ENCODE measurements at places on chromosomes 3 and 15.

- no peak for DNase-seq
Observed at GRCh38 chr15:60797444-60798040, 318.6 kb upstream of the ICE2 start.

GRCh38 chr15:73584699-73585420, 48.3 kb downstream of the NPTN start:
- no peak for DNase-seq

GRCh38 chr15:66252685-66253417, 699 bp downstream of the MEGF11 start:
- DNase-seq: no peak

DNA sequence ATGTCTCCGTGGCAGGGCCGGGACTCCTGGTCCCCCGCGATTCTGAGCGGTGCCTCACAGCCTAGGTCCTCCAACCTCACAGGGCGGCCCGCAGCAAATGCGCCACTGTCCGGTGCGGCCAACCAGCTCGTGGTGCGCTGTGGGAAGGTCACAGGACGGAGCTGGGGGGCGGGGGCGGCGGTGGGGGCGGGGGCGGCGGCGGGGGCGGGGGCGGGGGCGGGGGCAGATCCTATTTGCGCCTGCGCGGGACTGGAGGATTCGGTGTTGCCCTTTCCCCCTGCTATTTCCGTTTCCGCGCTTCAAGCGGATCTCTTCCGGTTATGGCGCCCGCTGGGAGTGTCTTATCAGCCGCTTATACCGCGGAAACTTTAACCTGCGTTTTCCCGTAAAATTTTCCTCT, 106.7 kb upstream of the SNRPN start:
- DNase-seq: no peak

DNA sequence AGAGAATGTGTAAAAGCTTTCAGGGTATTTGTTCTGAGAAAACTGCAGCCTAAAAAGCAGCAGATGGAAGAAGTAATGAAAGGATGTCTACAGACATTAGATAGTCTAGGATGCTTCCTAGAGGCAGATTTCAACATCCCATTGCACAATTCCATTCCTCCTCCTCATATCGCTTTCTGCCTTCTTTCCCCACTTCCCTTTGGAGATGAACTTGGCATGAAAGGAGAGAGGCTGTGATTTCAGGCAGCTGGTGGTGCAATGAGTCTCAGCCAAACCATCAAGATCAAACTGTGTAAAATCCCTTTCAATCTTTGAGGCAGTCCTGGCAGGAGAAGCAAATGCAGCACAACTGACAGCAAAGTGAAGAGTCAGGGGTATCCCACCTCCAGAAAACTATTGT, 438.7 kb upstream of the KCNMB2 start:
- DNase-seq: no peak

DNA sequence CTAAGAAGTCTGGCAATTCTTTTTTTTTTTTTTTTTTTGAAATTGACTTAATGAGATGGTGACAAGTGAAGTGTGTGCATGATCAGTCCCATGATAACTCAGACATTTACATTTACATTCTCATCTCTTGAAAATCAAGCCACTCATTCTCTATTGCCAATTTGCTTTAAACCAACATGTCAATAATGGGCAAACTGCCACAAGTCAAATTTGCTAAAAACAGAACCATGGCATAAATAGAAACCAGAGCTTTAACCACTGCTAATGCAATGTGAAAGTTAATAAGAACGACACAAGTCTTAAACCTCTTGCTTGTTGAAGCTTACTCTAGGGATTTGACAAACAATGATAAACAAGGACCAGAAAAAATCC, 12.0 kb upstream of the COL8A1 start:
- no peak for DNase-seq

GRCh38 chr3:24793896-24794295, 299.2 kb upstream of the THRB start:
- no peak for DNase-seq

DNA sequence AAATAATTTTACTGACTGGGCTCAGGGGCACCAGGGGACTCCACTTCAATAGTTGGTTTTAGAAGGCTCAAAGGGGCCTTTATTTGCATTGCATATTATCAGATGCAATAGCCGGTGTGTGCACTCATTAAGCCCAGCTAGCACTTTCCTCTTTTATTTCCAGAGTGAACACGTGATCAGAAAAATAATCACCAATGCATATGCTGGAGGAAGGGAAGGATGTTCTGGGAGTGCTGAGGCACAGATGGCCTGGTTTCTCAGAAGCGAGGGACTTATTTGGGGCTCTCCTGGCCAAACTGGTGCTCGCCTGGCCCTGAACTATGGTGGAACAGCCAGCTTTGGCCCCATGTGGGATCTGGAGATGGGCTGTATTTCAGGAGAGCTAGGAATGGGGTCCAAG, 60.4 kb upstream of the SEC13 start:
- no peak for DNase-seq

- no peak for DNase-seq
Observed at GRCh38 chr15:39649757-39650156, 68.9 kb downstream of the THBS1 start.

DNA sequence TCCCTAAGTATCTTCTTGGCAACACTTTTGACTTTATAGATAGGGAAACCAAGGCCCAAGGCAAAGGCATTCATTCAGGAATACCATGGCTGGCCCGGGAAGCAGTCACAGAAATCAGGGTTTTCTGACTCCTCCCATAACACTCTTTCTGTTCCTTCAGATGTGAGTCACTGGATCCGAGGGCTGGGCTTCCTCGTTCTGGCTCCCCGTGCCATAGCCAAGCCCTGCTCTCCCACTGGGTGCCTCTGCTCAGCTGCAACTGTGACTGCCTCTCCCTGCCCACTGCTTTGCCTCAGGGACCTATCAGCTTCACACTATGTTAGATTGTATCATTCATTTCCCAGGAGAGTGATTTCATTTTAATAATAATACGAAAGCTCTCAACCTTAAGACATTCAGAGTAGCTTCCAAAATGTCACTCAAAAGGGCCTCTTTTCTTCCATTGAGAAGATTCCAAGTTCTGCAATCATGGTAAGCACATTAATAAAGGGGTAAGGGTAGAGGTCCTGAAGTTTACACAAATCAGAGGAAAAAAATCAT, 50.2 kb downstream of the GABRB3 start:
- no peak for DNase-seq

DNA sequence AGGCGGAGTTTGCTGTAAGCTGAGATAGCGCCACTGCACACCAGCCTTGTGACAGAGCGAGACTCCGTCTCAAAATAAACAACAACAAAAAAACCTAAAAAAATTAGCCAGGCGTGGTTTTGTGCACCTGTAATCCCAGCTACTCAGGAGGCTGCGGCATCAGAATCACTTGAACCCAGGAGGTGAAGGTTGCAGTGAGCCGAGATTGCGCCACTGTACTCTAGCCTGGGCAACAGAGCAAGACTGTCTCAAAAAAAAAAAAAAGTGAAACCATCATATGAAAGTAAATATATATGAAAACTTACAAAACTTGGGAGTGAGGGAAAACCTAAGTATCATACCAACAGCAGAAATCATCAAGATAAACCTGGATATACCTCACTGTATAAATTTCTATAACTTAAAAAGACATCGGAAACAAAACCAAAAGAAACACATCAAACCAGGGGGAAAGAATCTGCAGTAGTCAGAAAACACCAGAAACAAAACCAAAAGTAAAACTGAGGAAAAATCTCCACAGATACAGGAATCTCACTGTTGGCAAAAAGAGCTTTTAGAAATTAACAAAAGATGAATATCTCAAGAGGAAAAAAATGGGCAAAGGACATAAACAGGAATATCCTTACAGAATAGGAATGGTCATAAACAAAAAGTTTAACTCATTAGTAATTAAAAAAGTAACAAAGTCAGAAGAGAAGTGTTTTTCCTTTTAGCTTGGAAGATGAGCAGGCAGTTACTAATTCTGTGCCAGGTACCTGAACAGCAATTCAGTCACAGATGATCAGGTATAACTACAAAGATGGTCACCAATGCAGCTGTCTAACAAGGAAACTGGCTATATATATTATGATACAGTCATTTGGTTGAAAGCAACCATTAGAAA, 41.3 kb downstream of the ETV5 start:
- DNase-seq: no peak

DNA sequence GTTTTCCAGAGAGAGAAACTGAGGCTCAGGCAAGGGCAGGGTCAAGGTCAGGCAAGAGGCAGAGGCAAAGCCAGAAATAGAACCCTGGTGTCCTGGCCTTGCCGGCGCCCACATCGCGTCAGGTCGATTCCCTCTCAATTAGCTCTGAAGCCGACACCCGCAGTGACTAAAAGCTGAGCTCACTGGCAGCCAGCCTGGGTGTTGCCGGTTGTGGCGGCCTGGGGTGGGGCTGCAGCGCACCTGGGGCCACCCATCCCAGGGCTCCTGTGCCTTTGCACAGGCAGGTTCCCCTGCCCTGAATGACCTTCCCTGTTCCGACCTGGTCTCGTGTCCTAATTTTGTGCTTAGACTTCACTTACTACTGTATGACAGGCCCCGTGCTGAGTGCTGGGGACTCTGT, 6.2 kb downstream of the SEMA3F start:
- DNase-seq: no peak

DNA sequence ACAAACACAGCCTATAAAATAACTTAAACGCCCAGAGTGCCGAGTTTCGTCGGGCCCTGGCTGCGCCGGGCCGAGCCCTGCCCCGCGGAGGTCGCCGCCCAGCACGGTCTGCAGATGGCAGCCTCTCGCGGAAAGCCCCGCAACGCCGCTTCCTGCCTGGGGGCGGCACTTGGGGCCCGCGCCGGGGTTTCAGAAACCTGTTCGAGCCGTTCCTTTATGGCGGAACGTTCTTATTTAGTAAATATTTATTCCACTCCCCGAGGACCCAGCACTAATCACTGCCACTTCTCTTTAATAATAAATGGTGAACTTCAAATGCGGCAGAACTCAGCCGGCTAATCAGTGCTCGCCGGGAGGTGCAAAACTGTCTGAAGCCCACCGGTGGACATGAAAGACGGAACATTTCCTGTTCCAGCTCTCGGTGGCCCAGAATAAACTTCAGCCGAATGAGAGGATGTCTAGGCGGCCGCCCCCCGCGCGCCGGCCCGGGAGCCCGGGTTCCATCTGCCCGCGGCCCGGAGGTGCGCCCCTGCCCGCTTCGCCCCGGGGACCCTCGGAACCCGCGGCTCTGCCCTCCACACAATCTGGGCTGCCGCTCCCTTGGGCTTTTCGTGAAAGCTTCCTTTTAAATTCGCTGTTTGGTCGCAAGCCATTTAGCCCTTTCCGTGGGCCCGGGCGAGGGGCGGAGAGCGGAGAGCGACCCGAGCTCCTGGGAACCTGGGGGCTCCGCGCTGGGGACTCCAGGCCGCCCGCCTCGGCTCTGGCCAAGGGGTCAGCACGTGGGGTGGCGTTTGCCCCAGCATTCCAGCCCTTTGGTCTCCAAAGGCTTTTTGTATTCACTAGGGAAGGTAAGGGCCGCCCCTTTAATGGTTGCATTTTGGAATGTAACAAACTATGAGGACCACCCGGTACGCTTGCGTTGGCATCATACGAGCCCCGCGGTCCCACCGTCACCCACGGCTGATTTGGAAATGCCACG, 110.8 kb upstream of the ATP11B start:
- DNase-seq: peak; percentile 17

DNA sequence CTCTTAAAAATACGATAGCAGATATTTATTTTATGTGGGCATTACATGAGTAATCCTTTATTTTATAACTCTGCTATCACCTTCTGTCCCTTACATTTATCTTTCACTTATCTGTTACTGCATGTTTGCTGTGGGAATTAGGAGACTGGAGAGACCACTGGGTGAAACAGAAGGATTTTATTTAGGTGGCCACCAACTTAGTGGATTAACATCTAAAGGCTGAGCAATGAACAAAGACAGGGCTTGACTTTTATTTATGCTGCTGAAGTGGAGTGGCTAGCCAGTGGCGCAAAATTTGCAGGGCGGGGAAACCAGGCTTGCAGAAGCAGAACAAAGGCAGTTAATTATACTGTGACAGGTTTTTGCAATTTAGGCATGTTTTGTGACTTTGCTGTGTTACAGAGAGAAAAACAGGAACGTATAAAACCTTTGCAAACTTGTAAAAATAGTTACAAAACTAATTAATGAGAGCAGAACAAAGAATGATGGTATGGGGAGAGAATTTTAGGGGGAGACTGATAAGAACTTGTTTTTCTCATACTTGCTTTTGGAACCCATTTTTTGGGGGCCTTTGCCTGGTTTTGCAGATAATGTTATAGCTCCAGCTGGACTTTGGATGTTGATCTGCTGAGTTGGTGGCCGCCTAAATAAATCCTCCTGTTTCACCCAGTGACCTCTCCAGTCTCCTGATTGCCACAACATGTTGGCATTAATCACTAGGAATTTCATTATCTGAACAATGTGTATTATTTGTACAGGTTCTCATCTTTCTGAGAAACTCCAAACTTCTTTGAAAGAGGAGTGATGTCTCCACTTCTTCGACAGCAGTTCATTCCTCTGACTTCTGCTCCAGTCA, 18.0 kb downstream of the KLHL24 start:
- DNase-seq: no peak

GRCh38 chr3:11077466-11077865, 76.8 kb upstream of the HRH1 start:
- DNase-seq: no peak

DNA sequence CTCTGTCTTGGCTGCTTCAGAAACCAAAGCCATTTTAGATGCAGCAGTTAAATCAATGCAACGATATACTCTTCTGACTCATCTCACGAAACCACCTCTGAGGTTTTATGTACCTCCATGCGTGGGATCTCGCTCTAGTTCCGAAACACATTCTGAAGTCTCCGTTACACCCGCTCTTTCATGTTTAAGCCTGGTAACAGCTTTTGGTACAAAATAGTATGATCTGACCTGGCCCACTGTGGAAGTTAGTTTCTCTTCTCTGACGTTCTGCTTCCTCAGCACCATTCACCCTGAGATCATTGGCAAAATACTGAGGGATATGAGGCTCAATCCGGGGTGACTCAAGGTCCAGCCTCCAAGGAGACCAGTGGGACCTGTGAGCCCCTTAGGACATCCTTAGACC, 121.9 kb downstream of the TMEM266 start:
- DNase-seq: no peak

GRCh38 chr3:73409138-73409763, 215.5 kb downstream of the PDZRN3 start:
- no peak for DNase-seq

DNA sequence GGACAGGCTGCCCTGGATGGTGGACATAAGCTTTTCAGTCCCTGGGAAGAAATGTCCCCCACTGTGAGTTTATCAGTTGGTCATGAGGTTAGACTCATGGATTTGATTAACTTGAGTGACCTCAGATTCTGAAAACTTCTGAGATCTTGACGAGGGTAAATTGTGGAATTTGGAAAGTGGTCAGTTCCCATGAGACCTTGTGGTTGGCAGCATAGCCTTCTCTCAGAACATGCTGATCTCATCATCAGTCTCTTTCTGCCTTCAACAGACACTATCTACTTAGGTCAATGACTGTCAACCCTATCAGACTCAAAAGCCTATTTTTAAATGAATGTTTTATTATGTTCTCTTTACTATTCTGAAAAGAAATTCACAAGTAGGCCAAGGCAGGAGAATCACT, 45.6 kb upstream of the NDUFB4 start:
- DNase-seq: no peak

GRCh38 chr3:59885899-59886400, 836.1 kb upstream of the CFAP20DC start:
- no peak for DNase-seq
